Activated gamma-delta T cell treated with anti-CD3 and anti-CD28 coated beads, Interleukin-2, amount 50 U/mL, for 16 hours (primary cell): ENCODE measurements at places on chromosomes 1 and 21.

GRCh38 chr1:202252271-202252670, 58.7 kb downstream of the LGR6 start:
- DNase-seq: no peak

- DNase-seq: no peak
These were observed 21.5 kb upstream of the NHLH2 start for GRCh38 chr1:115862403-115862802.

- DNase-seq: no peak
These were observed 371.7 kb upstream of the DEPDC1 start for GRCh38 chr1:68868606-68869005.

DNA sequence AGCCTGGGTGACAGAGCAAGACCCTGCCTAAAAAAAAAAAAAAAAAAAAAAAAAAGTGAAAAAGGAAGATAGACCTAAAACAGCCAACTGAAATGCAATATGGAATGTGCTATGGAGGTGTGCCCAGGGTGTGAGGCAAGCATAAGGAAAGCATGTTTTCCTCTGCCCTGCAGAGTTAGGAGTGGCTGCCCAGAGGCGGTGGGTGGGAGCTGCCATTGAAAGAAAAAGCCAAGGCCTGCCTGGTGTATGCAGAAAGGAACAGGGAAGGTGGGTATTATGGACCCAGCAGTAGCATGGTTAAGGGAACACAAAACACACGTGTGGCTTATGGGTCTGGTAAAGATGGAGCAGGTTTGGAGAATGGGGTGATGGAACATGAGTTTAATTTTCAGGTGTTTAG, 8.9 kb downstream of the CD244 start:
- DNase-seq: no peak

DNA sequence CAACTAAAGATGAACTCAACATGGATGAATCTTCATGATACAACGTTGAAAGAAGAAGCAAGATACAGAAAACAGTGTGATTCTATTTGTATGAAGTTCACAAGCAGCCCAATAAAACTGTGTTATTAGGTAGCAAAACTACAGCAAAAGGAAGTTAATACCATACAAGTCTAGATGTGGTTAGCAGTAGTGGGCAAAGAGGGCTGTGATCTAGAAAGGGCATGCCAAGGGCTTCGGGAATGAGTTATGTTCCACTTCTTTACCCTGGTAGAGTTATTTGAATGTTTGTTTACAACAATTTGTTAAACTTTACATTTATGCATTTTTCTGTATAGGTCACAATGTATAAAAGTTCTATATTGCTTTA, 9.2 kb downstream of the TNFRSF9 start:
- DNase-seq: no peak
